AG08396 (cell line): ENCODE measurements at places on chromosomes 12 and 14.
A peak's percentile ranks its signal among the peaks of the same experiment; 100 is the strongest.

DNA sequence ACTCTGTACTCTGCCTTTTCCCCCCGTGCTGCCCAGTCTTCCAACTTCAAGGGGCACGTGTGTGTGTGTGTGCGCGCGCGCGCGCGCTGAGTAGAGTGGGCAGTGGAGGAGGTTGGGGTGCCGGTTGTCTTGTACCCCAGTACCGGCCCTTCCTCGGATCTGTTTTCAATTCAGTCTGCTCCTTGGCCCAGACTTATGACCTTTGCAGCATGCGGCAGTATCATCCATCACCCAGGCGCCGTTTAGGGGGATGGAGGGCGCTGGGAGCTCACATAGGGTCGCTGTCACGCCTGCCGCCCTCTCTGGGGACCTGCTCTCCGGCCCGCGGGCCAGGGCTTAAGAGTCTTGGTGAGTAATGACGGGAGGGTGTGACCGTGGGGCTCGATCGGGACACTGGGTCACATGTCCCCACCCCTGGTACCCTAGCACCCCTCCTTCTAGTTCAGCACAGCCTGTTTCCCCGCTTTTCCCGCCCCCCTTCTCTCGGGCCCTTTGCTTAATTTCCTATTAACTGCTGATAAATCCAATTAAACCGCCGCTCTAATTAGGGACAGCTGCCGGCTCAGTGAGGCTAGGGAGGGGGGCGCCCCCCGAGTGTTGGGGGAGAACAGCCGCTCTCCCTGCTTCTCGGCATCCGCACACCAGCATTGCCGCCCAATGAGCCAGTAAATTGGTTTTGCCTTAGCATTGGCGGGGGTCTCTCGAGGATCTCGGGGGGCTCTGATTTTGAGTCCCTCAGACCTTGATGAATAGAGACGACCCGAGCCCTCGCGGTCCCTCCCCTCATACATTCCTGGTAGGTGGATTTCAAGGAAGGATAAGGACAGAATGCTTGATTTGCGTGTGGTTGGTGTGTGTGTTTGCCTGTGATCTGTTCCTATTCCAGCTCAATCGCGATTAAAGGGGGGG lies 9.3 kb downstream of the STAC3 start:
- peak; percentile 17 for DNase-seq

DNA sequence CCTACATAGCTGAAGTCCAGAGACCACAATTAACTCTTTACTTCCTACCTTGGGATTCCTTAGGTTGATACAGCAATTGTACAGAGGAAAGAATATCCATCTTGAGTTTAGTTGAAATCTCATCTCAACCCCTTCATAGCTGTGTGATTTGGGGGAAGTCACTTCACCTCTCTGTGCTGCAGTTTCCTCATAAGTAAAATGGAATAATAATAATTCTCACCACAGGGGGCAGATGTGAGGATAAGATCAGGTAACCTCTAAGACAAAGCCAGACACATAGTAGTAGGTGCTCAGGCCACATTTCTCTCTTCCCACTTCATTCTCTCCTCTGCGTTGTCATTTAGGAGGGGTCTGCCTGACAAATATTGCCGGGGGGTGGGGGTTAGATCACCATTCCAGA lies 6.7 kb downstream of the FOXN4 start:
- DNase-seq = no peak

- DNase-seq = no peak
These were observed 1.1 kb upstream of the ITGA7 start for GRCh38 chr12:55708695-55709233.

DNA sequence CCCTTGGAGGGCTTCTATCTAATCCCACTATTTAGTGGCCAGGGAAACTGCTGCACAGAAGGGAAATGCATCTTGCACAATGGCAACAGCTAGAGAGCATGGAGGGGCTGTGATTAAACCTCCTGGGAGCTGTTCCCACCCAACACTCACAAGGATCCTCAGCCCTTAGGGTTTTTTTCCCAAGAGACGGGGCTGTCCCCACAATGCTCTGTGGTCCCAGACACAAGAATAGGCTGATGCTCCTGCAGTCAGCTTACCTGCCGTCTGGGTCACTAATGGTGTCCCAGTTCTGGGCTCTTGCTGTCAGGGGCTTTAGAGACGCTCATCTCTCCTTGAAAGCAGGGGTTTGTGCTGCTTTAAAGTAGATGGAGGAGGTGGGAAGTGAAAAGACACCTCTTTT lies 4.6 kb downstream of the SERPINA1 start:
- no peak for DNase-seq

DNA sequence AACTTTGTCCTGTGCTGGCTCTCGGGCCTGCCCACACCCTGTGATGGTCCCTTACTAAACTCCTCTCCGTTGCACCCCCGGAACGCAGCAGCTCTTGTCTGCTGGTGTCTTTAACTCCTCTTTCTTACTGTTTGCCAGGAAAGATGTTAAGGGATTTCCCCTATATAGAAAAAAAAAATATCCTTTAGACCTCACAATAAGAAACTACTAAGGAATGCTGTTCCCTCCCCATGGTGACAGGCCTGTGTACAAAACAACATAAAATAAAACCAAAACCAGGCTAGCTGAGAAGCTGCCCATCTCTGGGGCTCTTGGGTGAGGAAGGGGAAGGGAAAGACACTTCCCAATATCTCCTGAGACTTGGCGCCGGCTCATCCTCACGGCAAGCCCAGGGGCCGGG lies 95.4 kb downstream of the CHGA start:
- no peak for DNase-seq

- no peak for DNase-seq
These were observed 241.1 kb upstream of the FBXO33 start for GRCh38 chr14:39673270-39673711.

DNA sequence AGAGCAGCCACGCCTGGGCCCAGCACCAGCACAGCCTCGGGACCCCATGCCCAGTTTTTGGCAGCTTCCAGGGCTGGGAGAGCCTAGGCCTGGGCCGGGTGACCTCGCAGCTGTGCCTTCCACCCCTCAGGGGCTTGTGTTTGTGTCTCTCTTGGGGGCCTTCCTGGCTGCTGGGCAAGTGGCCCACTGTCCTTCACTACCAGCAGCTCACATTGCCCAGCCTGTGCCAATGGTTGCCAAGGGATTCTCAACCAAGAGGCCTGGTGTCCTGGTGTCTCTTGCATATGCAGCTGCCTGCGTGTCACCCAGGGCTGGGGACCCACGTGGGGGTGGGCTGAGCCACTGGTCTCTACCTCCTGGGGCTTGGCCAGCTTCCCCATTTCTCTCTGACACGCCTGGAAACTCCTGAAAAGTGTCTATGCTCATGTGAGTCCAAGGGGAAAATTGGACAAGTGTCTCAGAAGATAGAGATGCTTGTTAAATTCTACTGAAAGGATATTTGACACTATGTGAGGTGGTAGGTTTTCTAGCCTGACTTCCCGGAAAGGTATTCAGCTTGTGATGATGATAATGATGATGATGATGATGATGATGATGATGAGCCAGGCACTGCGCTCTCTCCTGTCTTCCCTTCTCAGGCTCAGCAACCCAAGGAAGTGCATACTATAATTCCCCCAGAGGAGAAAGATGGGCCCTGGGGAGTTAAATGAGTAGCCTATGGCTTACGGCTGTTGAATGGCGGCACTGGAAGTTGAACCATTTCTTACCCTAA lies 48.8 kb upstream of the ESRRB start:
- DNase-seq = no peak

- DNase-seq = no peak
These were observed 153.4 kb upstream of the PELI2 start for GRCh38 chr14:55964821-55965220.

GRCh38 chr12:80509781-80510556 lies 65.9 kb downstream of the PTPRQ start:
- DNase-seq = peak; percentile 7

GRCh38 chr14:86515195-86515594 lies 985.3 kb downstream of the FLRT2 start:
- no peak for DNase-seq

DNA sequence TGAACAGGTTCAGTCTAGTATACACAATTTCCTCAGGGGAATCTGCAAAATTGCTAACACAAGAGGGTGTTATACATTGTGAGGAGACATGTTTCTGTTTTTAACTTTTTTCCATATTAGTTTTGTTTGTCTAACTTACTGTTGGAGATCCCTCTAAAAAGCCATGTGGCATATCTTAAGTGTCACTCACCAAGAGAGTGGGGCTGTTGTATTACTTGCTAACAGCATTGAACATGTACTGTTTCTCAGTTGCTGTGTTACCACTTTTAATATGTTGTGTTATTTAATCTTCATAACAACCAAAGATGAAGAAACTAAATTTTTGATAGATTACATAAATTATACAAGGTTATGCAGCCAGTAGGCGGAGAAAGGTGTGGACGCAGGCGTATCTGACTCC lies 154.3 kb upstream of the NPAS3 start:
- no peak for DNase-seq
